Heart right ventricle (tissue), 16 donors: ENCODE measurements at places on chromosomes 12 and 14. TPM values are rescaled to one million over a fixed set of nuclear protein-coding genes. Genes with fewer than 3 reads are reported as not detected.

DNA sequence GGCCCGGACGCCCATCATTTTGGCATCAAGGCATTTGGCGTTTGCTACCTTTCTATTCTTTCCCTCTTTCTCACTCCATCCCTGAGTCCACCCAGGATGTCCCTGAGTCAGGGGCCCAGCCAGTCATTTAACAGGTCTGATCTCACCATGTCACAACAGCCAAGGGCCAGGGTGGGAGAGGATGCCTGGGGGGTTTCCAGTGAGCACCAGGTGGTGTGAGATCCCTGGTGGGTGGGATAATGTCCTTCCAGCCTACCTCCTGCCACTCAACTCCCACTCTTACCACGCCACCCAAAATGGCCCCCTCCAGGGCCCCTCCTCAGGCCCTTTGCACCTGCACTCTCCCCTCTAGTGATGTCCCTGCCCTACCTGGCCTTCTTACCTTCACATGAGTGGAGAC is 310.8 kb downstream of the BCL11B start:
- DNase-seq: no peak

GRCh38 chr12:107670999-107671643 is 14.5 kb upstream of the PWP1 start:
- no peak for DNase-seq

GRCh38 chr12:109725321-109726105 is 11.9 kb downstream of the FAM222A start:
- no peak for DNase-seq

- no peak for DNase-seq
Measured at GRCh38 chr14:94009767-94010166, 12.7 kb downstream of the CCDC197 start.

DNA sequence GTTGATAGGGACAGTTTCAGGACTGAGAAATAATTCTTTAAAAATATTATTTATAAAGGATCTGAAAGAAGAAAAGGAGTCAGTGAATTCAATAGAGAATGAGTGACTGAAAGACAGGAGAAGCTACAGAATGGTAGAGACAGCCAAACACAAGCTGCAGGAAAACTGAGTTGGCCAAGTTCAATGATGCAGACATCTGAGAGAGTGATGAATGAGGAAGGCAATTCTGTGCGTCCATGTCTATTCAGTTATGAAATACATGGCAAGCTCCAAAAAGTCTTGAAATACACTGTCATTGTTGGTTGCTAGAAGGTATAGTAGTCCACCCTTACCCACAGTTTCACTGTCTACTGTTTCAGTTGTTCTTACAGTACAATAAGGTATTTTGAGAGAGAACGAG is 6.8 kb downstream of the LRRC74A start:
- DNase-seq: no peak

SLC24A4 gene
- polyA plus RNA-seq: 0.09 TPM

PIANP gene
- polyA plus RNA-seq: 0.58 TPM

DNA sequence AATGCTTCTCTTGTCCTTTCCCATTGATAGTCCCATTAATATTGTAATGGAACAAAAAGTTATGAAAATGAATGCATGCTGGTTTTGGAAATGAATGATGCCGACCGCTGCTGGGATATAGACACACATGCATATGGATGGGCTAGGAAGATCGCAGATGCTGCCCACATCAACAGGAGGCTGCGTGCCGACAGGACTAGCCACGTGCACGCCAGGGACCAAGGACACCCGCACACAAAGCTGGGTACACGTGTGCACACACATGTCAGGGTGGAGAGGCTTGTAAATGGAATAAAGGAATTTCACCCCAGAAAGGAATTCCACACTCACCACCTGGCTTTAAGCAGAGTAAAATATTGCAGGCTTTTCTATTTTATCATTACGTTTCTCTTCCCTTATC is 153.8 kb upstream of the VASH1 start:
- no peak for DNase-seq

DNA sequence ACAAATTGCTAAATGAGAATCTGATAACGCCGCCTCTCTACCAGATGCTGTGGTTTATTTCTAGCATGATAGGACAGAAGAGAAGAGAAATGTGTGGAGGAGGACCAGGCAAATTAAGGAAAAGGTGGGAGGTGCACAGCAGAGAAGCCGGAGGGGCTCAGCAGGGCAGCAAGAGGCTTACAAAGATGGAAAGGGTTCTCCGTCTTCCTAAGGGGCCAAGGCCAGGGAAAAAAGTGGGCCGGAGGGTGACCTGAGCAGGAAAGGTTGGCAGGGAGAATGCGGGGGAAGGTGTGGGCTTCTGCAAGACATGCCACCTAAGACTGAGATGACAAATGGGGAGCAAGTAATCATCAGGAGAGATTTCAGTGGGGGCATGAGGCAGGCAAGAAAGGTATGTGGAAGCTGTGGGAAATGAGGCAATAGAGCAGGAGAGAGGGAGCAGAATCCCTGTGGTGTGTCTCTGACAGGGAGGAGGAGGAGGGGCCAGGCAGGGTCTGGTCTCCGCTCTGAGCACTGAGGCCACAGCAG is 18.7 kb downstream of the MANSC1 start:
- no peak for DNase-seq

DNA sequence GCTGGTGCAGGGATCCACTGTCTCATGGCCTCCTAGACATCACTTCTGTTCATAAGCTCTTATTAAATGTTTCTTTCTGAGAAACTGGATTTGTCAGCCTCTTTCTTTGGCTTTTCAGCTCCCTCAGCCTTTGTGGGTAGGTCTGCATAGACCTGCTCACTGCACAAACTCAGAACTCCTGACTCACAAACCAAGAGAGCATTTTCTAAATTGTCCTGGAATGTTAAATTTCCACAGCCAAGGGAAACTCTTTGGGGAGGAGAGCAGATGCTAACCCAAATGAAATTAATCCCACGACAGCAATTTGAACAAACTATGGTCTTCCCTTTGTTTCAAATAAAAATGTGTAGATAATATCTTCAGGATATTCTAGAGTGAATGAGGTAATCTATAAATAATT is 19.5 kb upstream of the CERS5 start:
- no peak for DNase-seq

- DNase-seq: no peak
Measured at GRCh38 chr14:71730471-71730870, 201.8 kb upstream of the RGS6 start.

GRCh38 chr14:44030831-44031383 is 476.2 kb downstream of the FSCB start:
- DNase-seq: no peak

DNA sequence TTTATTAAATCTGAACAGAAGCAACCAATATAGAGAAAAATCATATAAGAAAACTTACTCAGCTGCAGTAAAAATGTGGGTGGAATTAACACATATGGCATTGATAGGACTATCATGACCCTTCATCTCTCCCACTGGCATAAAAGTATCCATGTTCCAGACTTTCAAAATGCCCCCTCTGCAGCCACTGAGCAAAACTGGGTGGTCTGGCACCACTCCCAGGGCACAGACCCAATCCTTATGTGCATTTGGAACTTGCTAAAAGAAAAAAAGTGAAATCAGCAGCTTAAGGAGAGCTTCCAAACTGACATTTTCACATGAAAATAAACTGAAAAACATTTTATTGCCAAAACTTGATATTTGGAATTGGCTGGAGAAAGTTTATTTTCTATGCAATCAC is 141.5 kb downstream of the KIF21A start:
- no peak for DNase-seq

DNA sequence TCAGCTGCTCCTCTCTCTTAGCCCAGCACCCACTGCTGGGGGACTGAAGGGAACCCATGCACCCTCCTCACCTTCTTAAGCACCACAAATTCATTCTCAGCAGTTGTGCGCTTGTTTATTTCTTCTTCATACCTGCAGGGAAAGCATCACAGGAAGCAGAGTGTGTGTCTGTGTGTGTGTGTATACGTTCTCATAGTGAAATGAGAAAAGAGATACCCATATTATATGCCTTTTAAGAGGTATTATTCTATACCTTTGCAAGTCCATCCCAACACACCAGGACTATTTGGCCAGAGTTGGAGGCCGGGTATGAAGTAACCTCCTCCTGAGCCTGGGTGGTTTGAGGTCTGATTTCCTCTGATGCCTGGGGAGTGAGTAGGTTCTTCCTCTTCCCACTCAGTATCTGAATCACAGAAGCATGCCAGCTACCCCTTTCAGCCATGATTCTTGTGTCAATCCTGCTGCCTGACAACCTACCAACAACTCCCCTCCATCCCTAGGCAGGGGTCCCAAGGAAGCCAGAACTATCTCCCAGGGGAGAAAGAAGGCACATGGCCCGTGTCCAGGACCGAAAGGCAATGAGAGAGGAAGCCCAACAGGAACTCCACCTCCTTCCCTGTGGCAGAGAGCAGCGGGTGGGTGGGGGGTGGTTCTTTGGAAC is 3.0 kb downstream of the KRT73 start:
- DNase-seq: no peak

GRCh38 chr14:74309125-74310022 is 6.6 kb upstream of the ABCD4 start:
- no peak for DNase-seq

DNA sequence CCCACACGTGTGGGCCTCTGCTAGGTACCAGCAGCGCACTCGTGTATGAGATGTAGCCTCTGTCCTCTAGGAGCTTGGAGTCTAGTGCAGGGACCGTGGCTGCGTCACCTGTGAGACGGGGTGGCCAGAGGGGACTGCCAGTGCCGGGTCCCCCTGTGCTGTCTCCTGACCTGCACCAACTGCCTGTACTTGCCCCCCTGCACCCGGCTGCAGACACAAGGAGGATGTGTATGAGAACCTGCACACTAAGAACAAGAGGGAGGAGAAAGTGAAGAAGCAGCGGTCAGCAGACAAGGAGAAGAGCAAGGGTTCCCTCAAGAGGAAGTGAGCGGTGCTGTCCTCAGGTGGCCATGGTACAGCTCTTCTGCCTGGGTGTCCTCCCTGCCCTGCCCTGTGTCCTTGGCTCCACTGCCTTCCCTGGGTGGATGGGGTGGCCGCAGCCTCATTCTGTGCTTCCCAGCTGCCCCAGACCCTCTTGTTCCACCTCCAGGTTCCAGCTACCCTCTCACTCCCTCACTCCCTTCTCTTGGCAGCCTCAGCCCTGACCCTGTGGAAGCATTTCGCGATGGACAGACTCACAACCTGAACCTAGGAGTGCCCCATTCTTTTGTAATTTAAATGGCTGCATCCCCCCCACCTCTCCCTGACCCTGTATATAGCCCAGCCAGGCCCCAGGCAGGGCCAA is 9.6 kb downstream of the PTPN6 start:
- DNase-seq: no peak

GRCh38 chr12:110546339-110546738 is 36.8 kb downstream of the PPTC7 start:
- DNase-seq: no peak

ST8SIA1 gene
- polyA plus RNA-seq: 1.3 TPM

TEX52 gene
- not detected for polyA plus RNA-seq

ENDOU gene
- 0.29 TPM for polyA plus RNA-seq

SALL2 gene
- polyA plus RNA-seq: 1.1 TPM

DNA sequence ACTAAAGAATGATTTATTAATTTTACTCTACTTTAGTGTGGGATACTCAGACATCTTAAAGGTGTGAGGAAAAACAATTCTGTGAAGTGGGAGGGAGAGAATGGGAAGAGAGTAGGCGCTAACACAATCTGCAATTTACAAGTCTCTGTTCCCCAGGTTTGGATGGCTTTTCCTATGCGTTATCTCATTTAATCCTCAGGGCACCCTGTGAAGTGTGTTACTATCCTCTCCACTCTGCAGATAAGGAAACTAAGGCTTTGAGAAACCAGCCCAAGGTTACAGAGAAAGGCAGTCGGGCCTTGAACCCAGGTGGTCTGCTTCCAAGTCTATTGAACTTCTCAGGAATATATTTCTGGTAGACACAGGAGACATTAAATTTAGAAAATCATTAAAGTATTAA is 36.2 kb upstream of the TUBA1C start:
- no peak for DNase-seq

- DNase-seq: no peak
Measured at GRCh38 chr12:90274407-90274806, 565.8 kb upstream of the ATP2B1 start.

DNA sequence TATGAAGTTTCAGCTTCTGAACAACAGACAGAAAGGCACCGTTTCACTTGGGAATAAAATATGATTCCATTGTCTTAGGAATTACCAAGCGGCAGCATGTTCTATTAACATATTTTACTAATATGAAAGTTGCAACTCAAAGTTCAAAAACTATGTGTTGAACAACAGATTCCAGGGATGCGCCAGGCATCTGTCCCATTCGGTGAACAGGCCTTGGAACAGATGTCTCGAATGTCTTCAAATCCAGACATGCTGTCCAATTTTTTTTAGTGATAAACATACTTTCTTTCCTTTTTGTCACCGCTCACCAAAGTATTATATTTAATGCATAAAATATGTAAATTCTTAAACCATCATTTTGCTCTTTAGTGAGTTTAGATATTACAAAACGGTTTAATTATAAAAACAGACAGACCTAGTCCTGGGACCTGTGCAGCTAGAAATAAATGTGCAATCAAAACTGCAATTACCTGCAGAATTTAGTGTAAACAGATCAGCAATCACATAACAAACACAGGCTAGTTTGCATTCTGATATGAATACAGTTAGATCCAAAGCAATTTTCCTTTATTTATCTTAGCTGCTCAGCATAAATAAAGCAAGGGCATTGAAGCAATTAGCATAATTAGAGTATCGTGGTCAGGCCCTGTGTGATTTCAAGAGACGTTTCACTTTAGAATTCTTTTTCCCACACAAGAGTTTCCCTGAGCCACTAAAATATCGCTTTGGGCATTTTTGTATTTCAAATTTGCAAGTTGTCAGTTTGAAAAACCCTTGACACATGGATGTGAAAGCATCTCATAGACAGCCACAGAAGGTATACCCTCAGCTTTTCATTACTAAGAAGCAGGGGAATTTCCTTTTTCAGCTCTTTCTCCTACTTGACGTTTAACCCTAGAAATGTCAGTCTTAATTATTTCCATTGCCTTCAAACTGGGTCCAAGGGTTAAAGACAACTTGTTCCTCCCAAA is 420.8 kb downstream of the EGLN3 start:
- no peak for DNase-seq

DNA sequence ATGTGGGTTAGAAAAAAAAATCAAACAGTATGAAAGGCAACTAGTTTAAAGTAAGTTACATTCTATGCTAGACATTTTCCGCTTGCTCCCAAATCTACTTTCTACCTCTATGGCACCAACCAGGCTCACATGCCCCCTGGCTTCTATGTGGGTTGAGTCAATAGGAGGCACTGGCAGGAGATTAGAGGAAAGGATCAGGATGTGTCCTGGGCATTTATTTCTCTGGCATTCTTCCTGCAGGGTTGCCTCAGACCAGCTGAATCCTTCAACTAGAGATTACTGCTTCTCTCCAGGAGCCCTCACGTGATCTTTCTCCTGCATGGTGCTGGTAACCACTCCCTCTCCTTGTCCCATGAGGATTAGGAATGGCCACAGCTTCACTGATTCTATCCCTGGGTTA is 14.9 kb upstream of the CCDC60 start:
- DNase-seq: no peak

IL31 gene
- polyA plus RNA-seq: not detected

SLC6A13 gene
- 0.87 TPM for polyA plus RNA-seq

TOMM20L gene
- polyA plus RNA-seq: not detected

- DNase-seq: no peak
Measured at GRCh38 chr14:91078095-91078737, 17.8 kb upstream of the RPS6KA5 start.

- no peak for DNase-seq
Measured at GRCh38 chr14:56085471-56085870, 32.7 kb upstream of the PELI2 start.
